ENCODE measurements at places on chromosomes 2 and 18.

GRCh38 chr2:157444641-157445040, 752 bp upstream of the CYTIP start:
- DNase-seq: no peak

- no peak for DNase-seq
Measured at GRCh38 chr2:162038725-162039124, 35.3 kb downstream of the DPP4 start.

- DNase-seq: no peak
Measured at GRCh38 chr2:3113122-3113521, 264.5 kb downstream of the EIPR1 start.

- DNase-seq: no peak
Measured at GRCh38 chr2:191959209-191959608, 112.3 kb upstream of the CAVIN2 start.

GRCh38 chr18:9082711-9083510, 19.6 kb upstream of the NDUFV2 start:
- DNase-seq: no peak

DNA sequence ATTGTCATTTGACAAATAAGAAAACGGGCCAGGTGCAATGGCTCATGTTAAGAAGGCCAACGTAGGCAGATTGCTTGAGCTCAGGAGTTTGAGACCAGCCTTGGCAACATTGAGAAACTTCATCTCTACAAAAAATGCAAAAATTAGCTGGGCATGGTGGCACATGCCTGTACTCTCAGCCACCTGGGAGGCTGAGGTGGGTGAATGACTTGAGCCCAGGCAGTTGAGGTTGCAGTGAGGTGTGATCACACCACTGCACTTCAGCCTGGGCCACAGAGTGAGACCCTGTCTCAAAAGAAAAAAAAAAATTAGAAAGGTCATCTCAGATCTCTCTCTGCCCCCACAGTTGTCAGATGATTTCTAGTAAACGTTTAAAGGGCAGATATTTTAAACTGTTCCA, 4.4 kb downstream of the SESTD1 start:
- no peak for DNase-seq

DNA sequence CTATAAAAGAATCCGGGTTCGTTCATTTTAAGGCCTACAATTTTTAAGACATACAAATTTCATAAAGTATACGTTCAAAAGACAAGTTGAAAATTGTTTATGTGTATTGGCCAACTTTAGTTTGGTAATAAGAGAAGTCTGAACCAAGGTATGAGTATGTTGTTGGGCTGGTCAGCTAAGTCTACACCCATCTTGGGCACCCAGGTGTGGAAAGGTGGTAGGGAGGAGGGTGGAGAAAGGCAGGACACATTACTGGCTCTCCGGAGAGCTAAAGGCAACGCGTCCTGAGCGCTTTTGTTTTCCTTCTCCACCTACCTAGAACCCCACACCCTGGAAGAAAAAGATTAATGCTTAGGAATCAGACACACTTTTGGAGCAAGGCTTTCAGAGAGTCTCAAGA, 899 bp upstream of the PELI1 start:
- DNase-seq: no peak

DNA sequence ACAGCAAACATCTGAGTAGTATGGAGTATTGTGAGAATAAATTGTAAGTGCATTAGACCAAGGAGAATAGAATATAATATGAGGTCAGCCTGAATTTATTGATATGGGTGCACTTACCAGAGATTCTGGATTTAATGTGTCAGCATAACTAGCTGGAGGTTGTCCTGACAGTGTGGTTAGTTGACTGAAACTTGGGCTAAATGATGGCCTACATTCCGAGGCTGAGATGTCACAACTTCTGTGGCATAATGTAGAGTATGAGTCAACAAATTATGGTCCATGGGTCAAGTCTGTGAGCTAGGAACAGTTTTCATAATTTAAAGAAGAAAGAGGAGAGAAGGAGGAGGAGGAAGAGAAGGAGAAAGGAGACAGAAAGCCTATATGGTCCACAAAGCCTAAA, 127.6 kb downstream of the QPCT start:
- no peak for DNase-seq

- no peak for DNase-seq
Measured at GRCh38 chr2:169727065-169727464, 6.6 kb upstream of the KLHL23 start.

- DNase-seq: no peak
Measured at GRCh38 chr2:10338270-10339188, 35.8 kb downstream of the HPCAL1 start.

DNA sequence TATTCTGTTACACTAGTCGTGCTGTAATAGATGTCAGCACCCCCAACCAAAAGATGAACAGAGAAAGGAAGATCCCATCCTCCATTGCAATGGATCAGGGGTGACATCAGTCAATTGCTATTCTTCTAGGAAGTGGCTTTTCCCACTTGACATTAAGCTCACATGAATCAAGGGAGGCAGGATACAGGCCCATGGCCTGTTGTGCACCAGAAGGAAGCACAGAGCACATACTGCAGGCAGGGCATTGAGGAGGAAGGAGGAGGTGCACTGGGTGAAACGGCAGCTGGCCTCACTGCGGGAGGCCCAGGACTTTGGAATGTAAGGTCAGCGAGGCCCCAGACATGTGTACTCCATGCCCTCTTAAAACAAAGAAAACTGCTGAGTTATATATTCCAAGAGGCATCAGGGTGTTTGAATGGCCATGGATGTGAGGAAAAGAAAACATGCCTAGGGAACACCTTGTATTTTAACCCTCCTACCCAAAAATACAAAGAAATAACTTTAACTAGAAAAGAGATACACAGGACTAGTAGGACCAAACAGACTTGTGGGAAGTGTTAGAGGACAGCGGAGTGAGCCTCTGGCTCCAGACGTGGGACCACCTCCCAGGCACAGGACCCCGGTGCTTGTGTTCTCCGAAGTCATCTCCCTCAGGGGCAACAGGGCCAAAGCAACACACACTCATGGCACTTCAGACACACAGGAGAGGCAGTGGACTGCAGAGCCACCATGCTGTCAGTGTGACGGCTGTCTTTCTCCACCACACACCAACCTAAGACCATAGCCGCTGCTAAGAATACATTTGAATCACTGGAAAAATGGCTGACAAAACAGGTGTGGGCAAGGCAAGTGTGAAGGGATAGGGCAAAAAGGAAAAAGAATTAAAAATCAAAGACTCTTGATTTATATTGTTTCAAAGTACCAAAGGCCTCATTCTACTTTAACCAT, 51.4 kb upstream of the RIOK3 start:
- DNase-seq: no peak

DNA sequence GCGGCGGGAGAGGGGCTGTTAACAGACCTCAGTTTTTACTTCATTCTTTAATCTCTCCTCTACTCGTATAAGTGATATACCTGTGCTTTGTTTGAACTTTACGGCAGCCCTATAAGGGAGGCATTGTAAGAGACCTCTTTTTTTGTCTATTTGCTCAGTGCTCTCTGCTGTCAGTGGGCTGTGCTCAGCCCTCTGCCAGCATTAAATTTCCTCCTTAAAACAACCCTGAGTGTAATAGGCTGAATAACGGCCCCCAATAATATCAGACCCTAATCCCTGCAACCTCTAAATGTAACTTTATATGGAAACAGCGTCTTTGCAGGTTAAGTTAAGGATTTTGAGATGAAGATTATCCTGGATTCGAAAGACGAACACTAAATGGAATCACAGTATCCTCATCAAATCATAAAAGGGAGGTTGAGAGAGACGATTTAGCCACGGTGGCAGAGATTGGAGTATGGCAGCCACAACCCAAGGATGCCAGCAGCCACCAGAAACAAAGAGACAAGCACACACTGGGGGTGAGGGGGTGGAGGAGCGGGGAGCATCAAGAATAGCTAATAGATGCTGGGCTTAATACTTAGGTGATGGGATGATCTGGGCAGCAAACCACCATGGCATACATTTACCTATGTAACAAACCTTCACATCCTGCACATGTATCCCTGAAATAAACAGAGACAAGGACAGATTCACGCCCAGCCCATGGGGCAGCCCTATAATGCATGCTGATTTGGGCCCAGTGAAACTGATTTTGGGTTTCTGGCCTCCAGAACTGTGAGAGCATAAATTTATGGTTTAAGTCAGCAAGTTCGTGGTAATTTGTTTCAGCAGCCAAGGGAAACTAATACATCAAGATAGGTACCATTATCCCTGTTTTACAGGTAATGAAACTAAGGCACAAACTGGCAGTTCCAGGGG, 894 bp upstream of the FARSB start:
- DNase-seq: no peak

DNA sequence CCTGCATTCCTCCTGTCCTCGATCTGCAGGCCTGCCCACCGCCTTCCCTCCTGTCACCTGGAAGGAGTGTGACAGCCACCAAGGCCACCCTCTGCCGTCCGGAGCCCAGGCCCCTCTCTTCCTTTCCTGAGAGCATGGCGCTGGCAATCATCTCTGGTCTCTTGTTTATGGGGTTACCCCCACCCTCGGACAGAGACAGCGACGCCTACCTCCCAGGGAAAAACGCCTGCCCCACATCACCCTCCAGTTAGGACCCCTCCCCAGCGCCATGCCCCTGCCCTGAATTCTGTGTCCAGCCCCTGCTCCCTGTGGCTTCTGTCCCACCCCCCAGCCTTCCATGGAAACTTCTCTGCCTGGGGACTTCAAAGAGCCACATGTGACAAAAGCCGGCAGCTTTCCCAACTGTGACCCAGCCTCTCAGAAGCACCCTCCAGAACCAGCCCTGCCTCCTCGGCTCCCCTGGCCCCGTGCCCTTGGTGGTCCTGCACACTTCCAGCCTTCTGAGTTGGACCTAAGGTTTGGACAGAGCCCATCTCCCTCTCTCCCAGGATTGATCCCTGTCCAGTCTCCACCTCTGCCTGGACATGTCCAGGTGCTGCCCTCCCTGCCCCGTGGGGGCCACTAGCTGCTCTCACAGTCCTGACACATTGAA, 145.0 kb upstream of the HDAC4 start:
- no peak for DNase-seq

DNA sequence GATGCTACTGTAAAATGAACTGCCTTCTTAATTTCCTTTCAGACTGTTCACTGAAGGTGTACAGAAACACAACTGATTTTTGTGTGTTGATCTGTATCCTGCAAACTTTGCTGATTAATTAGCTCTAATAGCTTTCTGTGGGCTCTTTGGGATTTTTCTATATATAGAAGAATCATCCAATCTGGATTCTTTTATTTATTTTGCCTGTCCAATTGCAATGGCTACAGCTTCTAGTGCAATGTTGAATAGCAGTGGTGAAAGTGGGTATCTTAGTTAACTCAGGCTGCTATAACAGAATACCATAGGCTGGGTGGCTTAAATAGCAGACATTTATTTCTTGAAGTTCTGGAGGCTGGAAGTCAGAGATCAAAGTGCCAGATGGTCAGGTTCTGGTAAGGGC, 74.4 kb downstream of the ID2 start:
- no peak for DNase-seq

- no peak for DNase-seq
Measured at GRCh38 chr2:53622141-53622540, 145.5 kb upstream of the CHAC2 start.

GRCh38 chr18:40326985-40327384, 1628.0 kb upstream of the PIK3C3 start:
- DNase-seq: no peak

- no peak for DNase-seq
Measured at GRCh38 chr18:65025756-65026155, 725.1 kb upstream of the CDH7 start.

- DNase-seq: no peak
Measured at GRCh38 chr2:42510608-42511243, 16.9 kb upstream of the KCNG3 start.

- DNase-seq: no peak
Measured at GRCh38 chr2:88955607-88956006, 264.1 kb downstream of the RPIA start.

- no peak for DNase-seq
Measured at GRCh38 chr18:9782073-9782857, 74.2 kb downstream of the RAB31 start.

DNA sequence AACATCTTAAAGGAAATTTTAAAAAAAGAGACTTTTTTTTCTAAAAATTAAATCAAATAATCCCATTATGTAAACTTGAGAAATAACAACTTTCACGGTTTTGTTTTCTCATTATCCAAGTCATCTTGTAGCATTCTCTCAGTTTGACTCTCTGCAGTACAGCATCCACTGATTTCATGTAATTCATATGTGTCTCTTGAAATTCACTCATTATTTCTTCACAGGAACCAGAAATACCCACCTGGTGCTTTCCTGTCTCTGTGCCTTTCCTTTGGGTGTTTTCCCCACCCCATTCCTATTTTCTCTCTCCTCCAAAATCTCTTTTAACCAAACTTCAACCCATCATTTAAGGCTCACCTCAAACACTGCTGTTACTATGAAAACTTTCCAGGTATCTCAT, 116.1 kb upstream of the STK17B start:
- no peak for DNase-seq

- no peak for DNase-seq
Measured at GRCh38 chr2:166593403-166593802, 99.4 kb upstream of the SCN7A start.

- DNase-seq: no peak
Measured at GRCh38 chr18:23882616-23883276, 131.8 kb upstream of the TTC39C start.

- no peak for DNase-seq
Measured at GRCh38 chr2:96213379-96213778, 4.8 kb upstream of the STARD7 start.

- DNase-seq: no peak
Measured at GRCh38 chr2:188610827-188611226, 319.2 kb downstream of the GULP1 start.

- no peak for DNase-seq
Measured at GRCh38 chr2:79832511-79833234, 319.8 kb downstream of the CTNNA2 start.

- peak; percentile 40 for DNase-seq
Measured at GRCh38 chr2:121080013-121080772, 204.8 kb downstream of the TFCP2L1 start.

GRCh38 chr2:100944617-100945432, 57.3 kb upstream of the RPL31 start:
- DNase-seq: no peak

GRCh38 chr2:134662751-134663150, 56.0 kb downstream of the TMEM163 start:
- no peak for DNase-seq

DNA sequence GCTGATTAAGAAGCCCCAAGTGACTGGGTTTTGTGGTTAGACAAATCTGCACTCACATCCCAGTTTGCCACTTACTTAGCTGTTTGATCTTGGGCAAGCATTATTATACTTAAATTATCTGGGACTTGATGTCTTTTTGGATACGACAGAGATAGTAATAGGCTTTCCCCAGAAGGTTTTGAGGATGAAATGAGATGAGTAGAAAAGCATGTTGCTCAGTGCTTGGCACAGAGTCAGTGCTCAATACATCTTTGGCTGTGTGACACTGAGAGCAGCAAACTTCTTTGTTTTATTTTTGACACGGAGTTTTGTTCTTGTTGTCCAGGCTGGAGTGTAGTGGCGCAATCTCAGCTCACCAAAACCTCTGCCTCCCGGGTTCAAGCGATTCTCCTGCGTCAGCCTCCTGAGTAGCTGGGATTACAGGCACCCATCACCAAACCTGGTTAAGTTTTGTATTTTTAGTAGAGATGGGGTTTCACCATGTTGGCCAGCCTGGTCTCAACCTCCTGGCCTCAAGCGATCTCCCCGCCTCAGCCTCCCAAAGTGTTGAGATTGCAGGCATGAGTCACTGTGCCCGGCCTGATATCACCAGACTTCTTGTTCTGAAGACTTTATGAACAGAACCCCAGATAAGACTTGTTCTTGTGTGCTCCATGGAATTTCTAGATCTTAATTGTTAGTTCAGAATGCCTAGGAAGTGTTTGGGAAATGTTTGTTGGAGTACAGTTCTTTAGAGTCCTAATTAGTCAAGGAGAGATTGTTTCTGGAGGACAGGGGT, 521.2 kb downstream of the SLC4A3 start:
- no peak for DNase-seq

Measured in GM19239 (cell line).